Natural killer cell treated with Interleukin-12 subunit alpha and Interleukin-12 subunit beta and Interleukin-15 and Interleukin-18, amount 100 ng/mL, for 72 hours (primary cell): ENCODE measurements at places on chromosomes 6 and 20. TPM values are rescaled to one million over a fixed set of nuclear protein-coding genes. Genes with fewer than 3 reads are reported as not detected.

GRCh38 chr6:11432713-11433450, 104.7 kb upstream of the TMEM170B start:
- DNase-seq = no peak

DNA sequence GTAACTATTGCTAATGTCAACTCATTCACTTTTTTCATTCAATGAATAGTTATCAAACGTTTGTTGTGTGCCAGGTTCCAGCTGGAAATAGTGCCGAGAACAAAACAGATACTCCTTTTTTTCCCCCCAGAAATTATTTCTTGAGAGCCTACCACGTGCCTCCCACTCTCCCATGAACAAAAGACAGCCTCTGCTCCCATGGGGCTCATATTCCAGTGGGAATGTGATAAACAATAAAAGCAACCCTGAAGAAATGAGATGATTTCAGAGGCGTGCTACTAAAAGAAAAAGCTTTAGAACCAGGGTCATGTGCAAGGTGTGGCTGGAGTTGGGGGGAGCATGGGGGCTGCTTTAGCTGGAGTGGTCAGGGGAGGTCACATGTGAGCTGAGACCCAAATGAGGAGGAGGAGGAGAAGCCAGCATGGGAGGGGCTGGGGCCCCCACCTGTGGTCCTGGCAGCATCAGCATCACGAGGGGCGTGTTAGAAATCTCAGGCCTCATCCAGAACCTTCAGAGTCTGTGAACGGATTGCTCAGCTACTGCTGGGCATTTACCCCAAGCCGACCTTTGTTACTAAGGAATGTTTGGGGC, 157.4 kb downstream of the EYA2 start:
- no peak for DNase-seq

DNA sequence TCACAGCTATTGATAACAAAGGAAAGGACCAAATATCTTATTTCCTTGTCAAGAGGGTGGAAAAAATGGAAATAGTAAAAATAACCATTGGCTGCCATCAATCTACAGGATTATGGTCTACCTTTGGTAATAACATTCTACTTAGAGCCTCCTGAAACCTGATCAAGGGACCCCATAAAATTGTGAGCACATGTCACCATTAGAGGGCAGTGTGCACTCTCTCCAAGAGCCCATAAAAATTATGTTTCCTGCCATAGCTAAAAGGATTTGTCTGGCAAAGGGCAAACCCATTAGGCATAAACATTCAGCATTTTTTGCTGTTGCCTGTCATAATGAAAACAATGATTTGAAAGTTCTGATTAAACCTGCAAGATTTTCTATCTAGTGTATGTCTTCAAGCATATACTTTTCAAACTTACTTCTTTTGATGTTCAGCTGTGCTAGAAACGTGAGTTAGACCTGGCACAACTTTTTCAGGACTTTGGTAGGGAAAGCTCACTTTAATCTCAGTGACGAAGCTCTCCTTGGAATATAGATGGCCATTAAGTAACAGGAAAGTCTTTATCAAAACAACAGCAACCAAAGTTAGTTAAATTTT, 120.7 kb upstream of the ZFP64 start:
- no peak for DNase-seq

GRCh38 chr20:10402938-10403608, 30.9 kb downstream of the MKKS start:
- DNase-seq = no peak

DNA sequence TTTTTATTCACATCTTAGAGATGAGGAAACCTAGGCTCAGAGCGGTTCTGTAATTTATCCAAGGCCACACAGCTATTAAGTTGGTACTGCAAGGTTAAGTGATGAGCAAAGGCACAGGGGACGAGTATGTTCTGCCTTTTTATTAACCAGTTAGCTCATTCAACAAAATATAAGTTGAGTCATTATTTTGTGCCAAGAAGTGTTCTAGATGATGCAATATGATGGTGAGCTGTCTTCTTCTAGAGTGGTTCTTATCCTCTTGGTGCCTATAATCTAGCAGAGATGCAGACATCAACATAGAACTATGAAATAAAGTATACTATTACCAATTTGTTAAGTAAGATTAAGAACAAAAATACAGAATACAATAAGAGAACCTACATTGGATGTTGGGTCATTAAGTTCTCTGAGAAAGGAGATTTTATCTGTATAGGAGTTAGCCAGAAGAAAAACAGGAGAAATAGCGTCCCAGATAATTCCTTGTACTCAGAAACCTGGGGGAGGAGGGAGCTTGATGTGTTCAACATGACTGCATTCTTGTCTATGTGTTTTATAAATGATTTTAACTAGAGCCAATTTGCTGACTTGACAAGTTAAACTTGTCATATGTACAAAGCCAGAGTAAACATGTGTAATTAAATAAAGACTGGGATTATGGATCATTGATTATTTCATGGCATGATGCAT, 122.3 kb downstream of the TBXT start:
- no peak for DNase-seq

DNA sequence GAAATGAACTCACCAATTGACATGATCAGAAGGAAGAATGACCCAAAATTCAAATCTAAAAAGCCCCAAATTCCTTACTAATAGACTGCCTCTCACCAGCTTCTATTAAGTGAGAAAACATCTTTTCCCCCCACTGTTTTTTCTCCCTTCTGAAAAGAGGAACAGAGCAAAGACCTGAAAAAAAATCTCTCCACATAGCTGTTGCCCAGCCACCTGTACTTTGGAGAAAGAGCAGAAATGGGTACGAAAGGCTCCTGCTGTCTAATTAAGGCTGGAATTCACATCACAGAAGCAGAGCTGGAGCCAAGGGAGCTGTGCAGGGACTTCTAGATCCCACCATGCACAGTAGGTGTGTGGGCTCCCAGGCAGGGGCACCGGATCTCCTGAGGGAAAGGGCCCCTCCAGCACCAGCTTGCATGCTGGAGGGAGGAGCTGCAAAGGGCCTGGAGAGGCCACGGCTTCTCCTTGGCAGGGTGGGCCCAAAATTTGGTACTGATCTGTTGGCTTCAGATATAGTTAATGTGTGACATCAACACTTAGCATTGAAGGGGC, 73.2 kb upstream of the DUSP22 start:
- peak; percentile 45 for DNase-seq

- DNase-seq = peak; percentile 65
These were observed at the start of gene EBF4 for GRCh38 chr20:2692036-2692885. Gene EBF4 (plus strand): TSS chr20:2692780. CDS start chr20:2693646, 866 bp downstream.

DNA sequence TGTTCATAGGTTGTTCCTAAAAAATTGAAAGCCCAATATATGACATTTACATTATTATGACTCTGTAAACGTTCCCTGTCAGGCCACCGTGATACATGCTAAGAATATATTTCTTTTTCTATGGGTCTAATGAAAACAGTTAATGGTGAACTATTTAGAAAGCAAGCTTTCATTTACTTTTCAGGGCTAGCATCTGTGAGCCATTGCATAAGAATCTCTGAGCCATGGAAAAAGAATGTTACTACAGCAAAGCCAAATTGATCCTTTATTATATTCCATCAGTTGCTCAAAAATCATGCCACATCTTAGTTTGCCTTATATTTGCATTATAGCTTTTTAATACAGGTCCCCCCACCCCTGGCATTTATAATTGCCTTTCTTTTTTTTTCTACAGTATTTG, 275.5 kb downstream of the ZFAND3 start:
- DNase-seq = no peak

GRCh38 chr6:136213853-136214252, 36.3 kb downstream of the MTFR2 start:
- no peak for DNase-seq

ID4 gene
- total RNA-seq = not detected

MRPL14 gene
- total RNA-seq = 36.5 TPM

CCN2 gene
- total RNA-seq = not detected

OXT gene
- not detected for total RNA-seq
